ENCODE measurements at places on chromosomes 4 and X.

- DNase-seq, result no peak
Measured at GRCh38 chrX:103250977-103251376, 4.0 kb downstream of the TCEAL8 start.

- peak; percentile 56 for DNase-seq
Measured at GRCh38 chr4:80336582-80336981, 1.1 kb downstream of the CFAP299 start.

- DNase-seq, result peak; percentile 85
Measured at GRCh38 chrX:123854329-123854728, 5.5 kb upstream of the XIAP start.

DNA sequence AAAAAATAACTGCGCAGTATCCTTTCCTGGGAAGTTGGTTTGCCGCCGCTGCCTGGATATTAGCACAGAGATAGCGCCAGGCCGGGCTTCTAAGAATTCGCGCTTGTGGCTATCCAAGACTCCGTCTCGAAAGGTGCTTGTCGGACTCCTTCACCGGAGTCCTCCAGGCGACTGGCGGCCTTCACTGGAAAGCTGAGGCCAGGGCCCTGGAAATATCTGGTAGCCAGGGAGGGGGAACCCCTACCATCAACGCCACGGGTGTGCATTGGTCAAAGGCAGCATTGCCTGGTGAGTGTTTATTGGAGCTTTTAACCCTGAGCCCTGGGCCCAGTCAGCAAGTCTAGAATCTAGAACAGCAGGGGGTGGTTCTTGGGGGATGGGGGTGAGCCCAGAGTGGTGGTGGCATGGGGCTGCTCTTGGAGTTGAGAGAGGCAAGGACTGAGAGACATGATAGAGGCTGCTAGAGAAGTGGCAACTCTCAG, 577 bp upstream of the PIM2 start:
- peak; percentile 40 for DNase-seq

DNA sequence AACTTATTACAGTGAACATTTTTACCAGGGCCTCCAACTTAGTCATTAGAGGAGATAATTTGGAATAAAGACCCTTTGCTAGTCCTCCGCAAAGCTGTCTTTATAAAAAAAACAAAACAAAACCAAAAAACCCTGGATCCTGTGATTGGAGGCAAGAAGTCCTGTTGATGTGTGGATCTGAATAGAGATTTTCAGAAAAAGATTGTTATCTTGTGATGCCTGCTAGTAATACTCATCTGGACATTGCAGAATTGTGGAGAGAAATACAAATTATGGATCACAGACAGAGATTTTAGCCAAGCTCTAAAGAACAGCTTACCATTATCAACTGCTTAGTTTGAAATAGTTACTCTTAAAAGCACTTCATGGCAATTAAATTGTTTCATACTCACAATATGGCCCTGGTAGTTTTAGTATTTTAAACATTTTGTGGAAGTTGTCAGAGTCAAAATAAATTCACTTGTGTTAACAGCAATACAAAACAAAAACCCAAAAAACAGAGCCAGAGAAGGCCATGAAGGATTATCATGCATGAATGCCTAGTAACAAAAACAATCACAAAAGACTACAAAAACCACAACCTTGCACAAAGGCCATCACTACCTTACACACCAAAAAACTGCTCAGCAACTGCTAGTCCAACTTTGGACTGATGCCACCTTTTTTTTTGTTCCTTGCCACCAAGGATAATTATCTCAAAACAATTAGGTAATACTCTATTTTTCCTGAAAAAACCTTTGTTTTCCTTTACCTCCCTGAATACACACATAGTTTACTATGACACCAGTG, 514.5 kb upstream of the SLIT2 start:
- DNase-seq, result no peak

All from GM23248 (cell line).